ENCODE measurements at places on chromosomes 5 and 9.

- DNase-seq: no peak
Measured at GRCh38 chr9:33471361-33471760, 2.4 kb downstream of the NOL6 start.

DNA sequence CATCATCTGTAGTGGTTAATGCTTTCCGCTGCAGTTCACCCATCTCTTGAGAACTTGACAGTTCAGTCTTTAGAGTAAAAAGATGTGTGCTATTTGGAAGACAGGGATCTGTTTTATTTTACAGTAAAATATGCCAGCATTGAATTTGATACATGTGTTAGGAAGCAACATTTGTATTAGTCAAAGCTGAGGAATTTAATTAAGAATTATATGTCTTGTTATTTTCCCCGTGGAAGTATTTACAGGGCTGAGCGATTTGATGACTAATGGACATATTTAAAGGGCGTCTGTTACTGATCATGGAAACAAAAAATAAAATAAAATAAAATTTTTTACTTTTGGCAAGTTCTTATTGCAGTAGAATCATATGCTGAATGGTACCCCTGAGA is 101.3 kb downstream of the PAM start:
- DNase-seq: no peak

GRCh38 chr5:157312492-157312891 is 46.6 kb downstream of the CYFIP2 start:
- DNase-seq: peak; percentile 65

GRCh38 chr5:172688349-172689217 is 47.5 kb downstream of the NEURL1B start:
- peak; percentile 33 for DNase-seq

DNA sequence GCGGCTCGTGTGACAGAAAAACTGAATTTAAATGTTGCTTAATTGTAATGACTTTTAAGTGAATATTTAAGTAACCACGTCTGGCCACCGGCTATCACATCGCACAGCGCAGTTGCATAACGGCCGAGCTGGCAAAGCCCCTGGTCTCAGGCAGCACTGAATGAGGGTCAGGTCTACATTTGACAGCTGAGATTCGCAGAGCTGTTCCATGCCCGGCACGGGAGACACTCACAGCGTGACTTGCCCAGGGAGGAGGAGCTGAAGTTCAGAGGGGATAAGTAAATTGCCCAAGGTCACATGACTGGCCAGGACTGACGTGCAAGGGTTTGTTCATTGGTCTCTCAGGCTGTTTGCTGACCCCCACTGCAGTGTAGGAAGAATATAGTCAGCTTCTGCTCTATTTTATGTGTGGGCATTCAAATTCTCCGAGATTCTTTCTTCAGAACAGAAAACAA is 17.4 kb upstream of the COL5A1 start:
- DNase-seq: no peak

DNA sequence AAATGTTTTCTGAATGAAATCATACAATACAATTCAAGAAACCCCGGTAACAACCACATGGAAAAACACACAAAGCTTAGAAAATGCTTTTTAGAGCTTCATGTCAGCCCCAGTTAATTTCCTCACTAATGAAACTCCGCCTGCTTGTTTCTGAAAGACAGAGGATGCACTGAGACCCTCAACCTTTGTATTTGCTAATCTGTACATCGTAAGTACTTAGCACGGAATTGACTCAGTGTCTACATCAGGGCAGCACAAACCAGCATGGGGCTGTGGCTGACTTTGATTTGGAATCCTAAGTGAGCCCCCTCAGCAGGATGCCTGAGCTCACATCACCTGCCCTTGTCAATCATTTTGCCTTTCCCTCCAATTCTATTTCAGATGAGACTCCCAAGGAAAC is 499.1 kb upstream of the MPDZ start:
- DNase-seq: no peak

GRCh38 chr9:132597073-132597775 is 14.8 kb downstream of the BARHL1 start:
- no peak for DNase-seq

GRCh38 chr9:91744114-91744513 is 205.9 kb downstream of the ROR2 start:
- no peak for DNase-seq

- no peak for DNase-seq
Measured at GRCh38 chr9:86337469-86338108, 16.6 kb downstream of the TUT7 start.

- no peak for DNase-seq
Measured at GRCh38 chr9:7910426-7911020, 110.9 kb upstream of the DMAC1 start.

GRCh38 chr5:1720396-1721110 is 79.1 kb downstream of the MRPL36 start:
- no peak for DNase-seq

GRCh38 chr9:127570533-127571111 is 41.5 kb upstream of the STXBP1 start:
- DNase-seq: no peak

- no peak for DNase-seq
Measured at GRCh38 chr5:115379622-115380344, 83.3 kb upstream of the CCDC112 start.

GRCh38 chr5:98041661-98042060 is 731.8 kb upstream of the RGMB start:
- DNase-seq: no peak

DNA sequence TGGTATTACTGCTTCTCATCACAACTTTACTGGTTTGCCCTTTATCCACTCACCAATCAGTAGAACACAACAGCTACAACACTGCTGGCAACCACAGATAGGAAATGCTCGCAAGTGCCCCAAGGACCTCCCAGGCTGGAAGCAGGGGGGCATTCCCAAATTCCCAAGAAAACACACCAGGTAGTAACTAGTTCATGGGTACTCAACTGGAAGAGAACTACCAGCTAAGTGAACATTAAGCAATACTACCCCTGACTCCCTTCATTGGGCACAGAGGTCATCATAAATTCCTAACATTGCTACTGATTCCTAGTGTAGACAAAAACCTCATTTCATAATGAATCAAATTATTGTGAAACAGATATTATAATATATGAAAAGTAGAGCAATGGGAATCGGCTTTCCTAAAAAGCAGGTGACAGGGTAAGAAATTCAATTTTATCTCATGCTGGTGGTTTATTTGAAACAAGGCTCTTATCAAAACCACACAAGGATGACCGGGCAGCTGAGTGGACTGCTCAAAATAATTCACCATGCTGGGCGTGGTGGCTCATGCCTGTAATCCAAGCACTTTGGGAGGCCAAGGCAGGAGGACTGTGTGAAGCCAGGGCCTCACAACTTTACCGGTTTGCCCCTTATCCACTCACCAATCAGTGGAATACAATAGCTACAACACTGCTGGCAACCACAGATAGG is 81.6 kb downstream of the TLE1 start:
- DNase-seq: no peak

- DNase-seq: no peak
Measured at GRCh38 chr9:121545150-121545874, 45.7 kb upstream of the GGTA1 start.

GRCh38 chr5:112570708-112571444 is 151.8 kb upstream of the EPB41L4A start:
- no peak for DNase-seq

DNA sequence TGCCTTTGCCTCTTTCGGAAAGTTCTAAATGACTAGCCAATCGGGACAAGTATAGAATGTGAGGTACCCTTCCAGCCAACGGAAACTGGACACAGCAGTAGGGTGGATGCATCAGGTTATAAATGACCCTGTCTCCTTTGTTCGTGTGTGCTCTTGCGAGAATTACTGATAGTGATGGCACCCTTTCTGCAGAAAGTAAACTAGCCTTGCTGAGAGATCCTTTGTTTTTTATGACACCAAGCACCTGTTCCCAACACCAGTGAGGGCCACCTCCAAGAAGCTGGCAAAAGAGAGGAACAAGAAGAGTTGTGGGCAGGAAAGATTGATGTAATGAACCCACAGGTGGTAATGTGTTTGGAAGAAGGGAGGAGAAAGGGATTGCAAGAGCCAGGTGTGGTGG is 42.8 kb upstream of the FABP6 start:
- DNase-seq: no peak

DNA sequence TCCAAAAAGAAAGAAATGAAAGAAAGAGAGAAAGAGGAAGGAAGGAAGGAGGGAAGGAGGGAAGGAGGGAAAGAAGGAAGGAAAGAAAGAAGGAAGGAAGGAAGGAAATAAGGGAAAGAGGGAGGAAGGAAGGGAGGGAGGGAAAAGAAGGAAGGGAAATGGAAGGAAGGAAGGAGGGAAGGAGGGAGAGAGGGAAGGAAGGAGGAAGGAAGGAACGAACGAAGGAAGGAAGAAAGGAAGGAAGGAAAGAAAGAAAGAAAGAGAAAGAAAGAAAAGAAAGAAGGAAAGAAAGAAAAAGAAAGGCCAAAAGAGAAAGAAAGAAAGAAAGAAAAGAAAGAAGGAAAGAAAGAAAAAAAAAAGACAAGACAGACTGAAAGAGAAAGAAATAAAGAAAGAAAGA is 263.9 kb upstream of the ATP10B start:
- DNase-seq: no peak

DNA sequence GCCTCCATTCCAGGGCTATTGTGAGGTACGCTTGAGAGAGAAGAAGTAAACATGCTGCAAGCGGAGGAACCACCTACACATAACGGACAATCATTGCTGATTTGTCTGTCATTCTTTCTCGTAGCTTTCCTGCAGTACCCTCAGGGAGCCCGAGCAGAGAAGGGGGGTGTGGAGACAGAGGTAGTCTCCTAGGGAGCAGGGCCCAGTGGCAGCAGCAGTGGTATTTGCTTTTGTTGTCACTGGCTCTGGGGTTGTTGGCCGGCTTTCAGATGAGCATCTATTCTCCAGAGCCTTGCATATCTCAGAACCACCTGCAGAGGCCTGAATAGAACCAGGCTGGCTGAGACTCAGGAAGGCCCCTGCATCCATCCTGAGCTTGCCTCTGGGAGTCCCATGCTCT is 19.9 kb downstream of the ENHO start:
- no peak for DNase-seq

GRCh38 chr9:137974746-137975526 is 97.4 kb downstream of the CACNA1B start:
- DNase-seq: no peak

DNA sequence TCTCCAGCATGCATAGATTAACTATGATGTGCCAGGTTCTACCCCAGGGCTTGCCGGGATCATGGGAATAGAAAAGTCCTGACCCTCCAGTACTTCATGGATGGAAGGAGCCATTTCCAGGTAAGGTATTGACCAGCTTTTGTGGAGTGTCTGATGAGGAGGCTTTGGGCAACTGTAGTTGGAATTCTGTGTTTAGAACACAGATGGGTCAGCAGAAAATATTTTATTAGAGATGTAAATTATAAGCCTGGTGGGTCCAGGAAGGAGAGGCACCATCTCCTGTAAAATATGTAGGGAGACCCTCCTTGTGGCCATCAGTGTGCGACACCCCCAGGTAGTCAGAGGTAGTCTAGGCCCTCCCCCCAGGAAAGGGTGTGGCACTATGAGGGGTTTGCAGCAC is 156.2 kb downstream of the IRX1 start:
- no peak for DNase-seq

DNA sequence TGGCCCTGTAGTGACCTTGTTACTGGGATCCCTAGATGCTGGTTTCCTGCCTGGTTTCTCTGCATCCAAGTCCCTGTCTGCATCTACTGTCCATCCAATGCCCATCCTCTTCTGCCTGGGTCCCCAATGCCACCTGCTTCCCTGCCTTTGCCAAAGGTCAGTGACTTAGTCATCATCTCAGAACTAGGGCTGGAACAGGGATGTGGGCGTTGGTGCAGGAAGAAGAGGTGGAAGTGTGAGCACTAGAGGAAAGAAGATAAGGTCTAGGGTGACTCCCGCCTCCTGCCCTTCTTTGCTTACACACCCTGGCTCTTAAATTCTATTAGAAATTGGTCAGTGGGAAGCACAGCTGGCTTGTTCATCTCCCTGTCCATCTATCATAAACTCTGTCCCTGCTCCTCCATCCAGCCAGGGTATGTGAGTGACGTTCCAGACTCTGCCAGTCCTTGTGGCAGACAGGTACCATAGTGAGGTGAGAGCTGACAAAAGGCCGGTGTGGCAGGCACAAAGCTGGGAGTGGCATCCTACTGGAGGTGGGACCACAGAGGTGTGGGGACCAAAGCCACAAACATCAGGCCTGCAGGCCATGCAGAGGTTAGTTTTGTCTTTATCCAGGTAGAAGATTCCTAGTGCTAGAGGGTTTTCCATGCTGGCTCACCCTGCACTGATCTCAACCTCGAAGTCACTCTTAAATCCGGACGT is 9.2 kb downstream of the PTPN3 start:
- DNase-seq: no peak

- no peak for DNase-seq
Measured at GRCh38 chr5:59133764-59134261, 550.9 kb downstream of the RAB3C start.

GRCh38 chr9:122127396-122127798 is 32.2 kb downstream of the NDUFA8 start:
- no peak for DNase-seq

DNA sequence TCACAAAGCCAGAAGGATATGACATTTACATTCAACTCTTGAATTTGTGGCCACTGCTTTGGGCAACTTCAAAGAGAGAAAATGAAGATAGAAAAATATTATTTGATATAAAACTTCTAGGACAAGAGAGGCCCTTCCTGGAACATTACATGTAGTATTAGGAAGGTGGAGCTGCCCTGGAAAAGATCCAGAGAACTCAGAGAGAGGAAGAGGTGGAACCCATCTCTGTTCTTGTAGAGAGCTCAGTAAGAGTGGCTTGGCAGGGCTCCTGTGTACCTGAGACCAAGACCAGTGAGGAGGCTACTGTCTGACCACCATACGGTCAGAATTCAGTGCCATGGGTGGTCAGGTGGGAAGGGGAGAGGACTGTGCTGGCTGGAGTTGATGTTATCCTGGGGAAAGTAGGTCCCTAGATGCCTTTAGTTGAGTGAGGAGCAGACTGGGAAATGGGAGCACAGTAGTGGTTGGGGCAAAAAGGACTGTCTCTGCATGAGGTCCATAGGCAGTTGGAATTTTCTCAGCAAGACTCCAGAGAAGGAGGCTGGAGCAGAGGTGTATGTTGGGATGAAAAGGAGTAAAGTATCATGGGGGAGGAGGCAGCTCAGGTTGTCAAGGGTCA is 7.6 kb downstream of the TGFBI start:
- no peak for DNase-seq

GRCh38 chr9:21777701-21778100 is 24.7 kb upstream of the MTAP start:
- DNase-seq: no peak

DNA sequence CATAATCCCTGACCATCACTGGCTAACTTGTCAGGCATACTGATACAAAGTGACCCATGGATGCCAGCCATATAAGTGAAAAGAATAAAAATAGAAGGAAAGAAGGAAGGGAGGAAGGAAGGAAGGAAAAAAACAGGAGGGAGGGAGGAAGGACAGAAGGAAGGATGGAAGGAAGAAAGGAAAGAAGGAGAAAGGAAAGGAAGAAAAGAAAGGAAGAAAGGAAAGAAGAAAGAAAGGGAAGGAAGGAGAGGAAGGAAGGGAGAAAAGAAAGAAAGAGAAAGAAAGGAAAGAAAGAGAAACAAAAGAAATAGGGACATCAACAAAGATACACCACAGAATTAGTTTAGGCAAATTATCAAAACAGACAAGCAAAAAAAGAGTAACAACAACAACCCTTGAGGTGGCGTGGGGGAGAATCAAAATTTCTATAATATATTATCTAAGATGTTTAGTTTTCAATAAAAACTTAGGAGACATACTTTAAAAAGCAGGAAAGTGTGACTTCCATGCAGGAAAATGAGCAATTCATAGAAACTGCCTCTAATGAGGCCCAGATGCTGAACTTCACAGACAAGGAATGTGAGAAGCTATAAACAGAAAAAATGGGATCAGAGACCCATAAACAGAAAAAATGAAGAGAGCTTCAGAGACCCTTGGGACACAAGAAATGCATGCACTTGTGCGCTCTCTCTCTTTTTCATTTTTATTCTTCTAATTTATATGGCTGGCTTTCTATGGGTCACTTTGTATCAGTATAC is 96.1 kb upstream of the NFIL3 start:
- no peak for DNase-seq
